Mesendoderm (in vitro differentiated cells): ENCODE measurements at places on chromosomes 2 and 18.
A peak's percentile ranks its signal among the peaks of the same experiment; 100 is the strongest.

DNA sequence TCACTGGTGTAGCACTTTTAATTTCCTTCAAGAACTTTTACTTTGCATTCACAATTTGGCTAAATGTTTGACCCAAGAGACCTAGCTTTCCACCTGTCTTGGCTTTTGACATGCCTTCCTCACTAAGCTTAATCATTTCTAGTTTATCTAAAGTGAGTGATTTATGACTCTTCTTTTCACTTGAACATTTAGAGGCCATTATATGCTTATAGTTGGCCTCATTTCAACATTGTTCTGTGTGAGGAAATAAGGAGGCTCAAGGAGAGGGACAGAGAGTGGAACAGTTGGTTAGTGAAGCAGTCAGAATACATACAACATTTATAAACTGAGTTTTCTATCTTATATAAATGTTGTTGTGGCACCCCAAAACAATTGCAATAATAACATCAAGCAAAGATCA lies 489.3 kb upstream of the CDH2 start:
- H3K27ac ChIP-seq, result no peak overlapping the region
- no peak overlapping the region for H3K4me3 ChIP-seq
- no peak for DNase-seq
- H3K27me3 ChIP-seq, result no peaks in the 10 kb centered on the region
- no peaks in the 10 kb centered on the region for H3K4me1 ChIP-seq

- peak; percentile 10 for DNase-seq
- H3K36me3 ChIP-seq, result no peaks in the 10 kb centered on the region
- no peak overlapping the region for H3K27ac ChIP-seq
- no peaks in the 10 kb centered on the region for H3K27me3 ChIP-seq
- H3K4me1 ChIP-seq, result no peaks in the 10 kb centered on the region
Measured at GRCh38 chr2:239042046-239042445, 194.2 kb downstream of the TWIST2 start.

- no peaks in the 10 kb centered on the region for H3K4me1 ChIP-seq
- H3K36me3 ChIP-seq, result no peaks in the 10 kb centered on the region
- H3K4me3 ChIP-seq, result no peak overlapping the region
Measured at GRCh38 chr2:29495536-29496060, 380.4 kb downstream of the CLIP4 start.

DNA sequence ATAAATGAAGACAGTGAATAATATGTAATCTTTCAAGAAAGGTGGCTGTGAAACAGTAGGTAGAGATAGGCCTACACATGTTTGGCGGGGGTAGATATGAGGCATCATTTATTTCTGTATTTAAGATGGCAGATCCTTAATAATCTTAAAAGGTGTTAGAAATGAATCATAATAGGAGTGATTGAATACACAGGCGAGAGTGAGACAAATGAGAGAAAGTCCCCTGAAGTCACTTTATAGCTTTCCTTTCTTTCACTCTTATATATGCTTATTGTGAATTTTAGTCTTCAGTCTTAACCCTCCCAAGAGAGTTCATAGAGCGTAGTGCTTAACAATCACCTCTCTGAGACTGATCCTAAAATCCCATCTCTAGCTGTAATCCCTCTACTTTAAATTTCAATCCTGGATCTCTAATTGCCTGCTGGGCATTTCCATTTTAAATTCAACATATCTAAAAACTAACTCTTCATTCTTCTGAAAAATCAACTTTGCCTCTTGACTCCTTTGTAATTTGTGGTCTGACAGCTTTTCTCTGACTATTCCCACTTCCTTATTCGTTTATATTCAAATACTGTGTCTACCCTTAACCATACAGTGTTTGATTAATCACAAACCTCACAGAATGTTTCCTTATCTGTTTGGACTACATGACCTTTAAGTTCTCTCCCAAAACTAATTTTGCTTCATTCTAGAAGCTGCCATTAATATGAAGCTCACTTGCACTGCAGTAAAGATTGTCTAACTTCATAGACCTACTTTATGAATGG lies 463.7 kb upstream of the FSIP2 start:
- no peak overlapping the region for H3K27ac ChIP-seq
- no peaks in the 10 kb centered on the region for H3K27me3 ChIP-seq
- DNase-seq, result no peak

GRCh38 chr2:3981446-3981987 lies 278.1 kb downstream of the DCDC2C start:
- H3K27ac ChIP-seq, result no peak overlapping the region
- no peak for DNase-seq
- no peaks in the 10 kb centered on the region for H3K27me3 ChIP-seq
- H3K36me3 ChIP-seq, result no peaks in the 10 kb centered on the region
- no peak overlapping the region for H3K4me3 ChIP-seq
- H3K4me1 ChIP-seq, result no peaks in the 10 kb centered on the region

DNA sequence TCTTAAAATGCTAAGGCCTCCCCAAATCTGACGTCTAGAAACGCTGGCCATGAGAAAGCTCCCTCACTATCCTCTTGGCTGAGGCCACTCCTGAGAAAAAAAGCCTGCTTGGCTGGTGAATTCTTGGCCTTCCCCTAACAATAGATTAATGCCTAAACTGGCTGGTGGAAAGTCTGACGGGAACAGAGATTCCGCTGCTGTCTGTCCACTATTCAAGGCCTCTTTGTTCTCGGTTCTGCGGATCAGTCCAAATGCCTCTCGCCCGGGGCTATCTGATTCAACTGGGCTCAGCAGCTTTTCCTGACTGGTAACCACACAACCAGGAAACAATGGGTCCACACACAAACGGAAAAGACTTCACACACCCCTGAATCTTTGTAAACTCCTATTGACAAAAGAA lies 27.2 kb downstream of the PXDN start:
- no peaks in the 10 kb centered on the region for H3K36me3 ChIP-seq
- DNase-seq, result peak; percentile 53
- H3K27me3 ChIP-seq, result no peaks in the 10 kb centered on the region
- H3K27ac ChIP-seq, result no peak overlapping the region
- no peak overlapping the region for H3K4me3 ChIP-seq

DNA sequence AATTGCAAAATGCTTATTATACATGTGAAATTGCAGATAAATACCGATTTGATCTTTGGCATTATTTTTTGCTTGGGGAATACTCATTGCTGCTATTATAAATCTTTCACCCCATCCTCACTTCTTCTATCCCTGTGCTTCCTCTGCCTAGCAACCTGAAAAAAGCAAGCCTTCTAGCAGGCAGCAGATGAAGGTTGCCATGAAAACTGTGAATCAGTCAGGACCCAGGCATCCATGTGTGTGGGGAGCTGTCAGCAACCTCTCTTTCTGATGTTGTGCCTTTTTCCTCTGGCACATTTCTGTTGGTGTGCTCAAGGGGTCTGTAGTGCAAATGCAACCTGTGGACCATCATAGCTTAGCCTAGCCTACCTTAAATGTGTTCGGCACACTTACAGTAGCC lies 364.2 kb downstream of the LRRTM1 start:
- no peaks in the 10 kb centered on the region for H3K4me1 ChIP-seq
- no peaks in the 10 kb centered on the region for H3K36me3 ChIP-seq
- no peak for DNase-seq
- no peaks in the 10 kb centered on the region for H3K27me3 ChIP-seq
- no peak overlapping the region for H3K4me3 ChIP-seq

- H3K4me3 ChIP-seq, result no peak overlapping the region
- H3K27ac ChIP-seq, result no peak overlapping the region
- H3K36me3 ChIP-seq, result no peaks in the 10 kb centered on the region
- no peaks in the 10 kb centered on the region for H3K4me1 ChIP-seq
- no peak for DNase-seq
Measured at GRCh38 chr18:41464278-41464677, 490.8 kb upstream of the PIK3C3 start.

- no peaks in the 10 kb centered on the region for H3K36me3 ChIP-seq
- H3K27ac ChIP-seq, result no peak overlapping the region
- no peak overlapping the region for H3K4me3 ChIP-seq
- no peak for DNase-seq
- H3K27me3 ChIP-seq, result no peaks in the 10 kb centered on the region
Measured at GRCh38 chr2:235603659-235604058, 109.8 kb downstream of the AGAP1 start.

DNA sequence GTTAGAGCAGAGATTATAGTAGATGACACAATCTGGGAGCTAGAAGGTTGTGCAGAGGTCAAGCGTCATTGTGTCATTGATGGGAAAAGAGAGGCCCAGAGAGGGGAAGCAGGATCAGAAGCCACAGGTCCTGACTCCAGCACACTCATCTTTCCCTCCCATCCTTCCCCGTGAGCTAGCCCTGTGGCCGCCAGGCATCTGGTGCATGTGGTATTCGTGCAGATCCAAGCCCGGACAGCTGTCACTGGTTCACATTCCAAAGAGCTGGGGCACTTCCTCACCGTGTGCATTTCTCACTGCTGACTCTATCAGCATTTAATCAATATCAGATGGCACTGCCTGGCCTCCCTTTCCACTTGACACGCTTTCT lies 94.1 kb upstream of the THOC1 start:
- DNase-seq, result peak; percentile 51
- no peaks in the 10 kb centered on the region for H3K36me3 ChIP-seq
- no peak overlapping the region for H3K4me3 ChIP-seq
- no peaks in the 10 kb centered on the region for H3K27me3 ChIP-seq

GRCh38 chr2:216482640-216483039 lies 16.0 kb upstream of the RPL37A start:
- no peaks in the 10 kb centered on the region for H3K27me3 ChIP-seq
- H3K4me3 ChIP-seq, result no peak overlapping the region
- no peak for DNase-seq
- H3K36me3 ChIP-seq, result no peaks in the 10 kb centered on the region
- no peaks in the 10 kb centered on the region for H3K4me1 ChIP-seq

DNA sequence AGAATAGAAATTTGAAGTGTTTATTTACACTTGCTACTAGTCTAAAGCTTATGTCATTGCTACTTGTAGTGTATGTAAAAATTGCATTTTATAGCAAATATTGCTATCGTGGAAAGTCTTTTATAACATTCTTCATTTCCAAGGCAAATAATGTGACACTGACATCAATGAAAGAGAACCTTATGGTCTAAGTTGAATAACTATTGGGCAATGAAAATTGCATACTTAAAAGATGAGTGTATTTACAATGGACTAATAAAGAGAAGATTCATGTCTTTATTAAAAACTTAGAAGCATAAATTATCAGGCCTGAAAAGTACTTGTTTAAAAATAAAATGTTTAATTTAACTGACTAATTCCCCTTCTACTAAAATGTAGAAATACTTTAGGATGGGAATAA lies 82.2 kb downstream of the LRP1B start:
- no peak overlapping the region for H3K27ac ChIP-seq
- H3K36me3 ChIP-seq, result no peaks in the 10 kb centered on the region
- H3K4me3 ChIP-seq, result no peak overlapping the region
- no peaks in the 10 kb centered on the region for H3K27me3 ChIP-seq
- no peak for DNase-seq

- no peaks in the 10 kb centered on the region for H3K36me3 ChIP-seq
- no peaks in the 10 kb centered on the region for H3K27me3 ChIP-seq
- H3K4me3 ChIP-seq, result no peak overlapping the region
- DNase-seq, result no peak
- H3K4me1 ChIP-seq, result no peaks in the 10 kb centered on the region
Measured at GRCh38 chr18:41923446-41923845, 31.6 kb upstream of the PIK3C3 start.

- H3K27me3 ChIP-seq, result no peaks in the 10 kb centered on the region
- H3K27ac ChIP-seq, result no peak overlapping the region
- no peaks in the 10 kb centered on the region for H3K36me3 ChIP-seq
- H3K4me3 ChIP-seq, result no peak overlapping the region
- DNase-seq, result no peak
Measured at GRCh38 chr2:69119104-69119894, 106.3 kb downstream of the ANTXR1 start.

GRCh38 chr2:207165121-207166038 lies at the start of gene KLF7:
Gene KLF7, minus strand, starts transcription at chr2:207165948. Its CDS starts 380 bp downstream, at chr2:207165568.
- no peaks in the 10 kb centered on the region for H3K36me3 ChIP-seq
- peak within 1 kb of the TSS; percentile 98 for H3K27ac ChIP-seq
- H3K4me1 ChIP-seq, result peaks cover 16% of the 10 kb centered on the region
- H3K4me3 ChIP-seq, result peak within 1 kb of the TSS; percentile 89
- no peaks in the 10 kb centered on the region for H3K27me3 ChIP-seq
- DNase-seq, result peak; percentile 60

DNA sequence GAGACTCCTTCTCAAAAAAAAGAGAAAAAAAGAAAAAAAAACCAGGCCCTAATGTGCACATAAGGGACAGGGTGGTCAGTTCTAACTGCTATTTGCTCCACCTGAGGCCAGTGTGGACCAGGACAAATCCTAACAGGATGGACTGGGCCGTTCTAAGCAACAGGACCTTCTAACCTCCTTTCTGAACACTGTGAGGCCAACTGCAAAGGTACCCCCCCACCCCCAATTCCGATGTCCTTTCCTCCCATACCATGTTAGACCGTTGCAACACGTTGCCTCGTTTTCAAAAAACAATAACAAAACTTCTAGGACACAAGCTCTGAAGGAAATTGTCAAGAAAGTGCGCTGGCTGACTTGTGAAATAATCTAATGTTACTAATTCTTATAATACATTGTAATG lies 1.2 kb downstream of the THAP4 start:
- H3K36me3 ChIP-seq, result peaks cover 6% of the 10 kb centered on the region
- no peak overlapping the region for H3K27ac ChIP-seq
- DNase-seq, result peak; percentile 8
- peak overlapping the region; percentile 30 for H3K4me3 ChIP-seq
- H3K4me1 ChIP-seq, result no peaks in the 10 kb centered on the region

DNA sequence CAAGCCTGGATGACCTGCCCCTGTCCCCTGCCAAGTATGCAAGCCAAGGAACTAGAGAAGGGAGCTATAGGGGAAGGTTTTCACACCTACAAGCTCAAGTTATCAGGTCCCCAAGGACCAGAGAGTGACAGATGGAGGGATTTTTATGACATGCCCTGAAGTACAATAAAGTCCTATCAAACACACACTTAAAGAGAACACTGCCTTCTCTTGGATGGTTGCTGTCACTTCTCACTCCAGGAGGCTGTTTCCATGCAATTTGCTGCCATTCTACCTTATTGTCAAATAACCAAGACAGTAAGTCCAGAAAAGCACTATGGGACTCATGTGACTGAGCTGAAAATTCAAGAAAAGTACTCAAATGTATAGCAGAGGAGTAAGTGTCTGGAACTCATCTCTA lies 76.6 kb upstream of the DDX18 start:
- H3K27ac ChIP-seq, result no peak overlapping the region
- DNase-seq, result no peak
- H3K4me3 ChIP-seq, result no peak overlapping the region
- H3K4me1 ChIP-seq, result no peaks in the 10 kb centered on the region
- H3K36me3 ChIP-seq, result no peaks in the 10 kb centered on the region

DNA sequence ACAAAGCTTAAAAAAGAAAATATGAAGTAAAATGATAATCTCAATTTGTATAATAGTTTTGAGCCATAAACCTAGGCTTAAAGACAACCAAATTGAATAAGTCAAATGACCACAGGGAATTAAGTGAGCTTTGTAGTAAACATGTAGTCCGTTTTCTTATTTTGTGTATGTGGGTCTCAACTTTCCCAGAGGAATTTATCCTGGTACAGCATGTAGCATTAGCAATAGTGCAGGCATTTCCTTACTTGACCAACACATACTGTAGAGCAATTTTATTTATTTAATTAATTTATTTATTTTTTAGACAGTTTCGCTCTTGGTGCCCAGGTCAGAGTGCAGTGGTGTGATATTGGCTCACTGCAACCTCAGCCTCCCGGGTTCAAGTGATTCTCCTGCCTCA lies 37.5 kb upstream of the MTCL1 start:
- H3K4me1 ChIP-seq, result peaks cover 4% of the 10 kb centered on the region
- no peaks in the 10 kb centered on the region for H3K36me3 ChIP-seq
- no peak overlapping the region for H3K27ac ChIP-seq
- H3K4me3 ChIP-seq, result no peak overlapping the region
- no peak for DNase-seq
